ENCODE measurements at places on chromosomes 2 and 18.

DNA sequence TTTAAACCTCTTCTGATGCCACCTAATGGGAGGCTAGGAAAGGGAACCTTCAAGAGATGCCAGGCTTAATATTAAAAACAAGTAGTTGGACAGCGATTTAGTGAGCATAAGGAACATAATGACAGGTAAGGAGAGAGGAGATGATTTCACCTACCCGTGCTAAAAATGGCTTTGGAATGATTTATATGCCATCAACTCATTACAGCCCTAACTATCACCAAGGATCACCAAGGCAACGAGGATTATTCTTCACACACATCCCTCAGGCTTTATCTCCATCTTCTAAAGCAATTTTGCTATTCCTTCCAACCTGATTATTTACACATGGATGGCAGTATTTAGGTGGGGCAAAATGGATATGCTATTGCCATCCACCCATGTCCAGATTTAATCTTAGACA, 237.8 kb downstream of the DCC start:
- DNase-seq, result no peak

- no peak for DNase-seq
Observed at GRCh38 chr2:12432985-12433625, 283.6 kb upstream of the TRIB2 start.

DNA sequence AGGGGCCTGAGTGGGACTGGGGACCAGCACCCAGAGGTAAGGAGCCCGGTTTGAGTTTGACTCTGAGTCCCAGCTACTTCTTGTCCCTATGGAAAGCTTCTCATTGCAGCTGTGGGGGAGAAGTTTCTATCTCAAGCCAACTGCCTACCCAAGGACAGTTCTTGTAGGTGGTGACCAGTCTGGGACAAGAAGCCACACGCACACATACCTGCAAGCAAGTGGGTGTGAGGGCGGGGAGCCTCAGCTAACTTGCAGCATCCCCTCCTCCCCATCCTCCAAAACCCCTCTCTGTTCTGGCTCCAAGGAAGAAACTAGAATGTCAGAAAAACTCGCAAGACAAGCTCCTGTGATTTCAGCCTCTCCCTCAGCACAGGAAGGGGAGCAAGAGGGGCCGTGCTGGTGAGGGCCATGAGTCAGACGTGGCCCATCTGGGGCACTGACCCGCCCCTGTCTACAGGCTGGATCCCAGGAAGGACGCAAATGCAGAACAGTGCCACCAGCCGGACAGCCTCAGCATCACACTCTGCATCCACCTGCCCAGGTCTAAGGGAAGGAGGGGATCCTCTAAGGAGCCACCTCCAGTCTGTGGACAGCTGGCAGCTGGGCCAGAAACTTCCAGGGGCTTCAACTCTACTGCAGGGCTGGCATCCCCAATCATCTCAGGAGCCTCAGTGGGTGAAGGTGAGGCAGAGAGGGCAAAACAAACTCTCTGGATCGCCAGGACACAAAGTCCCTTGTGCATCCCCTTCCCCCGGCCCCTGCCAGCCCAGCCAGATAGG, 103.4 kb downstream of the TNS1 start:
- DNase-seq, result no peak

- DNase-seq, result no peak
Observed at GRCh38 chr2:158743466-158743865, 51.7 kb upstream of the DAPL1 start.

- DNase-seq, result no peak
Observed at GRCh38 chr2:132645176-132645575, 24.8 kb downstream of the LYPD1 start.

GRCh38 chr2:234986390-234986789, 34.6 kb downstream of the SH3BP4 start:
- no peak for DNase-seq

- DNase-seq, result no peak
Observed at GRCh38 chr2:233501198-233502076, 65.1 kb downstream of the USP40 start.

DNA sequence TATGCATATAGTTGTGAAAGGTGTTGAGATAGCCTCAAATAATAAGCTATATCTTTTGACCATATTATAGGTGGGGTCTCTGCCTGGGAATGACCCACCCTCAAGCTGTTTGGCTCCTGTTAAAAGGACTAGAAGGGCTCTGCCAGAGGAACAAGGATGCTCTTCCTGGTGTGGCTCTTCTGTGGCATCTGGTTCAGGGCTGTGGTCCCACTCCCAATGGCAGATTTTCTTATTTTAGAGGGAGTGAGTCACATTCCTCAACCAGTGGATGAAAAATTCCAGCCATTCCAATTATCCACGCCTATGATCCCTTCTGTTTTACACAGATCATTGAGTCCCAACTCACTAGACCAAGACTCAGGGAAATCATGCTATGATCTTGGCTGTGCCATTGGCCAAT, 119.9 kb downstream of the PARD3B start:
- no peak for DNase-seq

DNA sequence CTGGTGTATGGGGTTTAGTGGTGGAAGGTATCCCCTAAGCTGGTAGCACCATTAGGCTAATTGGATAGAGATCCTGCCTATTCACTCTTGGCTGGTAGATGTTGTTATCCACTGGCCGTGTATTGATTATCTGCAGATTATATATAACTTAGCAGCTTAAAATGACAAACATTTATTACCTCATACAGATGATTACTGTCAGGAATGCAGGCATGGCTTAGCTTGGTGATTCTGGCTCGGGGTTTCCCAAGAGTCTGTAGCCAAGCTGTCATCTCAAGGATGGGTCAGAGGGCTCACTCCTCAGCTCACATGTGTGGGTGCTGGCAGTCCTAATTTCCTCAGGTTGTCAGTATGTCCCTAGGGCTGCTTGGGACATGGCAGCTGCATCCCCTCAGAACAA, 465.8 kb downstream of the PARD3B start:
- no peak for DNase-seq

GRCh38 chr2:177649568-177650518, 257.3 kb downstream of the AGPS start:
- DNase-seq, result no peak

DNA sequence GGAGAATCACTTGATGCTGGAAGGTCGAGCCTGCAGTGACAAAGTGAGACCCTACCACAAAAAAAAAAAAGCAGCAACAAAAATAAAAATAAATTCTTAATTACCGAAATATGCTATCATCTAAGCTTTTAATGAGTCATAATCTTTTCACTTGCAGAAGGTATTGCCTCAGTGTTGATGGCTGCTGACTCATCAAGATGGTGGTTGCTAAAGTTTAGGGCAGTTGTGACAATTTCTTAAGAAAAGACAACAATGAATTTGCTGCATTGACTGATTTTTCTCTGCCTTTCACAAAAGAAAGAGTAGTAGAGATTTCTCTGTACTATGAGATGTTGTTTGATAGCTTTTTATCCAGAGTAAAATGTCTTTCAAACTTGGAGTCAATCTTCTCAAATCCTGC, 1809.0 kb downstream of the SUCLG1 start:
- no peak for DNase-seq

DNA sequence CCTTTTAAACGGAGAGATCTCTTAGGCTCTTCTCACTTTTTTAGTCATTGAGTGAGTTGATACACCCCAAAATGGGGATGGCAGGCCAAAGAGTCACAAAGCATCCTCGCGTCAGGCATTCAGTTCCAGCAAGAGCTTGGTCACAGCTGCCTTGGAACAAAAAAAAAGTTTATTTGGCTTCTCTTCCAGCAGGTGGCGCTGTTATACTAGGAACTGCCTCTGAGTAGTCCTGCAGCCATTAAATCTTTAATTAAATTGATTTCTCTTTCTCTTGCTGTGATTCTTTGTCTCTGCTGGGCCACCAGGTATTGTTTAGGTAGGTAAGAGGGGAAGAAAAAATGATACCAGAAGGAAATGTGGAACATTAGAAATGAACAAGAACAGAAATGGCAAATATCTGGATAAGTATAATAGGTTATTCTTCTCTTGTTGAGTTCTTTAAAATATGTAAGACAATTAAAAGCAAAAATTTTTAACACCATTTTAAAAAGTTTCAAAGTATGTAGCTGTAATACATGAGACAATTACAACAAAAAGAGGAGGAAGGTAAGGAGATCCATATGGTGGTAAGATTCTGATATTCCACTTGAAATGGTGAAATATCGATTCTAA, 175.1 kb downstream of the GALNT1 start:
- DNase-seq, result peak; percentile 45

DNA sequence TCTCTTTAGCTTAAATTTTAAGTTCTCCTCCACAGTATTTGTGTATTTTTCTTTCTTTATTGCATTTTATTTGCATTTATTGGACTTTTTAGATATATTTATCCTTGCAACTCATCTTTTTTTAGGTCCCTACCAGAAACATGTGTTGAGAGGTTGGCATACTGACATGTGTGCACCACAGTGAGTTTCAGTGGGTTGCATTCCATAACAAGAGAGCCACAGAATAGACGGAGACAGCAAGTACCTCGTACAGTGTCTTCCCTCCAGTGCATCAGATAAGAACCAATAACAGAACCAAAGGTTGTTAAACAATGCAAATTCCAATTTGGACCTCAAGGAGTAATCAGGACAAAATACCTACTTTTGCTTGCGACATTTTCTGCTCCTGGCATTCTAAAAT, 111.9 kb downstream of the DNAH7 start:
- DNase-seq, result no peak

DNA sequence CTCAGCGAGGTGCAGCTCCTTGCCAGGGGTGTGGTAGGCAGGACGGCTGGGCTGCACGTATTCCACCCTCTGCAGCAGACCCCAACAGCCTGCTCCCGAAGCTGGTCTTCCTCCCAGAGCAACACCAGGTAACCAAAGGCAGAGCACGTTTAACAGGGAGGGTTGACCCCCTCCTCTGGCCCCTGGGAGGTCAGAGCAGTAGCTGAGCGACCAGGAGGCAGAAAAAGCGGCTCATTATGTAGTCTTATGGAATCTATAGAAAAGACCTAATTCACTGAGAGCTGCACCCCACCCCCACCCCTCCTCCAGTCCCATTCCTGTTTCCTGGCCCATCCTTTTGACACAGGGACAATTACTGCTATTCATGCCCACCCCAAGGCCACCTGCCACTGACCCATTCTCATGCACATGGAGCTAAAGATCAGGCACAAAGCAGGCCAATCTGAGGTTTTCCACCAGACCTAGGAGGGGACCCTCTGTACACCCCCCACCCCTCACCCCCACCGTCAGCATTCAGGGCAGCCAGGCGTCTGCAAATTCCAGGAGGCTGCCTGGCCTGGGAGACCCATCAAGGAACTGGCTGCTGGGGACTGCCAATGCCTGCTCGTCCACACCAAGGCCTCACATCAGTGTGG, 60.9 kb upstream of the FZD7 start:
- DNase-seq, result no peak

GRCh38 chr2:170843656-170844055, 27.0 kb downstream of the GAD1 start:
- no peak for DNase-seq

All from T-helper 1 cell (primary cell).